ENCODE measurements at places on chromosomes 5 and 9. TPM values are rescaled to one million over a fixed set of nuclear protein-coding genes. Genes with fewer than 3 reads are reported as not detected.

DNA sequence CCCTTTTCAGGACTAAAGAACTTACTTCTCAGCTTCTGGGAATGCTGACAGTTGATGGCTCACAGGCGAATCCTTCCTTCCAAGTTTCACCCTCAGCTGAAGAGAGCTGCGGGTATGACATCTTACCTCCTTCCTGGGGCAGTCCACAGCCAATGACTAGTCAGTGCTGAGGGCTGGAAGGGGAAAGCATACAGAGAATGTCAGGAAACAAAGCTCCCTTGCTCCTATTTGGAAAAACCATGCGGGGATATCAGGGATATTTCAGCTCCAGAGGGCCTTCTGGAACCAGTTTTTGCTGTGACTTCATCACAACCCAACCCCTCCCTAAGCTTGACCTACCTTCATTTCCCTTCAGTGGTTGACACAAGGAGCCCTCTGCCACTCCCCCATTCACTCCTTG lies 15.7 kb downstream of the FTMT start:
- no peak for DNase-seq

DNA sequence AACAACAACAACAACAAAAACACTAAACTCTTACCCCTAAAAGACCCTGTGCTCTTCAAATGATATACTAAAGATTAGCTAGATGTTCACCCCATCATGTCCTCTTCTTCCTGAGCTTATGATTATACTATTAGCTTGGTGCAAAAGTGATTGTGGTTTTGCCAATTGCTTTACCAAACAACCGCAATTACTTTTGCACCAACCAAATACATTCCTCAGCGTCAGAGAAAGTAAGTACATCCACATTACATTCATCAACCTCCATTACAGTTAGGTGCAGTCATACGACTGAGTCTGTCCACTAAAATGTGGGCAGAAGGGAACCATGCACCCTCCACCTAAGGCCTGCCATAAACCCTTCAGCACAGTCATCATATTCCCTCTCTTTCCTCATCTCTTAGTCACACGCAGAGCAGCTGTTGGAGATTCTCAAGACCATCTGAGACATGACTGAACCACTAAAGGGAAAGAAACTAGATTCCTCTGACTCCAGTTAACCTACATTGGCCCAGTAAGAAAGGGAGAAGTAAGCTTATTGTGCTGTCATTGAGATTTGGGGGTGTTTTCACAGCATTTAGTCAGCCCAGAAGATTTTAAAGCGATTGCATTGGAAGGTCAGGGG lies 181.6 kb upstream of the TLE4 start:
- no peak for DNase-seq

GRCh38 chr5:93721071-93721470 lies 20.3 kb downstream of the POU5F2 start:
- no peak for DNase-seq

DNA sequence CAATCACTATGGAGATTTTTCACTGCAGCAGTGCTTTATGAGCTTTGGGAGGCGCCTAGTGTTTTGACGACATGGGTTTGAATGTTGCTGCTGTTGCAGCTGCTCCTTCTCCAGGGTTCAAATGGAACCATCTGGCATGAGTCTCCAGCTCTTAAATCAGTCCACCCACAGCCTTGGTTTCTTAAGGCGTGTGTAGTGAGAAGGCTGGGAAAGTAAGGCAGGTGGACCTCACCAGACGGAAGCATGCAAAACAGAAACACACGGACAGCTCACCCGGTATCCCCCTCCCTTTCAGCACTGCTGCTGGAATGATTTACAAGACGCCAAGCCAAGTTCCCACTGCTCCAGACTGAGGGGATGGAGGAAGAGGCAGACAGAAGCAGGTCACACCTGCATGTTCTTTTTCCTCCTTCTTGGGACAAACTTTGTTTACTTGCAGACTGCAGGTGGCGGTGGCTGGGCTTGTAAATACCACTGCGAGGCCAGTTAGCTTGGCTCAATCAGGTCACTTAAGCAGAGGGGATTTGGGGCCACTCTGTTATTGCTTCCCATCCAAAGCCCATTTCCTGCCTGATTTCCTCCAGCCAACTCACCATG lies 47.4 kb downstream of the ADAM19 start:
- peak; percentile 58 for DNase-seq

DNA sequence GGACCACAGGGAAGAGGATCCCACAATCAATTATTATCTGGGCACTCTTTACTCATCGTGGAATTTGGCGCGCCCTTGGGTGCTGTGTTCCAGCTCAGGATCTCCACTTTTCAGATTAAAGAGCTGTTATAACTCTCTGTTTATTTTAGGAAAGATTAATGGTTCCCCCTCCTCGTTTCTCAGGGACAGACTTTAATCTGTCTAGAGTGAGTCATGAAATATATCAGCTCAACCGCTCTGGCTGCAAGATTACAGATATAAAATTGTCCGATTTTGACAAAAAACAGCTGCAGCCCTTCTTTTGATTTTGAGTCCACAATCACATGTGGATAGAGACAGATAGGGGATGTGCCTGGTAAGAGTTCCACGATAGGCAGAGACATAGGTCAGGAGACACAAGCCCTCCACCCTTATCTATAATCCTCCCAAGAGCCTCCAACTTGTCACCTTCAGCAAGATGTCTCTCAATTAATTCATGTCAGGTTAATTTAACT lies 77.6 kb upstream of the ANKRD55 start:
- DNase-seq = no peak

GRCh38 chr5:138102454-138103318 lies 18.9 kb downstream of the WNT8A start:
- no peak for DNase-seq

DNA sequence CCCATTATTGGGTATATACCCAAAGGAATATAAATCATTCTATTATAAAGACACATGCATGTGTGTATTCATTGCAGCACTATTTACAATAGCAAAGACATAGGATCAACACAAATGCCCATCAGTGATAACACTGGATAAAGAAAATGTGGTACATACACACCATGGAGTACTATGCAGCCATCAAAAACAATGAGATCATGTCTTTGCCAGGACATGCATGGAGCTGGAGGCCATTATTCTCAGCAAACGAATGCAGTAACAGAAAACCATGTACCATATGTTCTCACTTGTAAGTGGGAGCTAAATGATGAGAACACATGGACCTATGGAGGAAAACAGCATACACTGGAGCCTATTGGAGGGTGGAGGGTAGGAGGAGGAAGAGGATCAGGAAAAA lies 402.4 kb downstream of the CSNK1G3 start:
- DNase-seq = no peak

DNA sequence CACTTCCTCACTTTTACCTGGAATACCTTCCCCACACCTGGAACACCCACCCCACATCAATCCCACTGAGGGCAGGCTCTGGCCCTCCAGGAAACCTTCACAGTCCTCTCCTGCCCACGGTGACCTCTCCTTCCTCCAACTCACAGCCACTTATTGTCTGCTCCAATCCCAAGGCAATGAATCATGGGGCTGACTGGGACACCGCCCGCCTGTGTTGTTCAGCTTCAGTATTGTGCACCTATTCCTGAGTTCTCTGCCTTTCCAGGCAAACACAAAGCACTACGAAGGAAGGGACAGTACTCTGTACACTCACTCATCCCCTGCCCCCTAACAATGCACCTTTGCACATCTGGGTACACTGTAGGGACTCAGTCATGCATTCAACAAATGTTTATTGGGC lies 7.3 kb downstream of the PCDH1 start:
- no peak for DNase-seq

DNA sequence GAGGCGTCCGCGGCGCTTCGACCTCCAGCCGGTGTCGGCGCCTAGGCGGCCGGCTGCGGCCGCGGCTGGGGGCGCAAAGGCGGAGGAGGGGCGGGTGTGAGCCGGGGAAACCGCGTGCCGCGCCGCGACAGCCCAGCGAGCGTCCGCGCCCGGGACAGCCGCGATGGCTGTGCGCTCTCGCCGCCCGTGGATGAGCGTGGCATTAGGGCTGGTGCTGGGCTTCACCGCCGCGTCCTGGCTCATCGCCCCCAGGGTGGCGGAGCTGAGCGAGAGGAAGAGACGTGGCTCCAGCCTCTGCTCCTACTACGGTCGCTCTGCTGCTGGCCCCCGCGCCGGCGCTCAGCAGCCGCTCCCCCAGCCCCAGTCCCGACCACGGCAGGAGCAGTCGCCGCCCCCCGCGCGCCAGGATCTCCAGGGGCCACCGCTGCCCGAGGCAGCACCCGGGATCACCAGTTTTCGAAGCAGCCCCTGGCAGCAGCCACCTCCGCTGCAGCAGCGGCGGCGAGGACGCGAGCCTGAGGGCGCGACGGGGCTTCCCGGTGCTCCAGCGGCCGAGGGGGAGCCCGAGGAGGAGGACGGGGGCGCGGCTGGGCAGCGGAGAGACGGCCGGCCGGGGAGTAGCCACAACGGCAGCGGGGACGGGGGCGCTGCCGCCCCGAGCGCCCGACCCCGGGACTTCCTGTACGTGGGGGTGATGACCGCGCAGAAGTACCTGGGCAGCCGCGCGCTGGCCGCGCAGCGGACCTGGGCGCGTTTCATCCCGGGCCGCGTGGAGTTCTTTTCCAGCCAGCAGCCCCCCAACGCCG lies 605 bp downstream of the CHSY3 start:
- peak; percentile 17 for DNase-seq

- DNase-seq = no peak
These were observed 25.2 kb downstream of the SLC25A48 start for GRCh38 chr5:135859641-135860040.

- DNase-seq = no peak
These were observed 112.9 kb downstream of the HSPA4 start for GRCh38 chr5:133164759-133165158.

GRCh38 chr9:74133921-74134320 lies 363.2 kb upstream of the RORB start:
- no peak for DNase-seq

DNA sequence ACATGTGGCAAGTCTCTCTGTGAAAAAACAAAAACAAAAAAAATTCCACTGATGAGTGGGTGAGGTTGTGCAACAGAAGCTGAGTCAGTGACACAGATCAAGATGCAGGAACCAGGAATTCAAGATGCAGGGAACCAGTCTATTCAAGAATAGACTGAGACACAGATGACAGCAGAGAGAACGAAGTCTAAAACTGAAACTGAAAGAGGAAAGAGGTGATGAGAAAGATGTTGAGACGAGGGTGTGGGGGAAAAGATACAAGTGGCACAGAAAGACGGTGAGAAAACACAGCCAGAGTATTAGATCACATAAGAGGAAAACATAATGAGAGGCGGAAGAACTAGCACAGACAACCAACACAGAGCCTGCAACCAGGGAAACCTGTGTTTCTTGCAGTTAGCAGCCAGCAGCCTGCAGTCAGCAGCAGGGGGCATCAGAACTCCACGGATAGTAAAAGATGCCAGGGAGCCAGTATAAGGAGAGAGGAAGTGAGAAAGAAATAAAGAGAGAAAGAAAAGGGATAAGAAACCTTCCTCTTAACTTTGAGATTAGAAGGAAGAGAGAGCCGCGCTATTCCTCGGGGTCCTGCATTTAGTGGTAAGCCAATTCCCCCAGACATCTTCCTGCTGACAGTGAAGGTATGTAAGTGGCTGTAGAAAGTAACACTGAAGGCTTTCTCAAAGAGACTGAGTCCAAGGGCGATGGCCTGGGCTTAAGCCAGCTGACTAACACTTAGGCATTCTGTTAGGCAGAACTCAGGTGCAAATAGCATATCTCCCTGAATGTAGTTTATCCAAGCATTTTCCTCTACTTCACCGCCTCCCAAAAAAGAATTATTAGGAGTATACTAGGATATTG lies 79.0 kb downstream of the TLR4 start:
- DNase-seq = peak; percentile 47

GRCh38 chr5:132269635-132270334 lies 12.3 kb downstream of the PDLIM4 start:
- DNase-seq = no peak

DNA sequence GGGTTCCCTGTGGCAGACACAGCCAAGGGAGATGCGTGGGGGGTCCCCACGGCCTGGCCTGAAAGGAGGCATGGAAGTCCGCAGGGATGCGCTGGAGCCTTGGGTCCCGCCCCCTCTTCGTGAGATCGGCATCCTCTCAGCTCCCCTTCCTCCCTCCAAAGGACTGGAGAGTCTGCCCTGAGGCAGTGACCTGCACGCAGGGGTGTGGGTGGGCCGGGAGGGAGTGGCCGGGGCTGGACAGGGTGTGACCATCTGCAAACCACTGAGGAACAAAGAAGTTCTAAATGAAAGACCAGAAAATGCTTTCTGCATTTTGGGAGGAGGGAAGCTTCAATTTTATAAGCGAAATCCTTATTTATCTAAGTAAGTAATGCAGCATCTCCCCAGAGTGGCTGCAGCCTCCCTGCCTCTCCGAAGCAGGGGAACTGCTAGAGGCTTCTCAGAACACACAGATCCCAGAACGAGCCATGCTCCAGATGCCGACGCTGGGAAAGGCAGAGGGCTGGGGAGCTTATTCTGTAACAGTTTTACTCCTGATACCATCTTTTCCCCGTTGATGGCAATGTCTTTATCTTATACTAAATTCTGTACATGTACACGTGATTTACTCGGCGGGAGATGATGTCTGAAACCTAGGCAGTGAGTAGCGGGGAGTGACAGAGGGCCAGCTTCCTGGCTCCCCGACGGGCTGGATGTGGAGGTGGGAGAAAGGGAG lies 221.7 kb downstream of the FANCC start:
- DNase-seq = no peak

- no peak for DNase-seq
These were observed 84.8 kb downstream of the KLF4 start for GRCh38 chr9:107404736-107405135.

DNA sequence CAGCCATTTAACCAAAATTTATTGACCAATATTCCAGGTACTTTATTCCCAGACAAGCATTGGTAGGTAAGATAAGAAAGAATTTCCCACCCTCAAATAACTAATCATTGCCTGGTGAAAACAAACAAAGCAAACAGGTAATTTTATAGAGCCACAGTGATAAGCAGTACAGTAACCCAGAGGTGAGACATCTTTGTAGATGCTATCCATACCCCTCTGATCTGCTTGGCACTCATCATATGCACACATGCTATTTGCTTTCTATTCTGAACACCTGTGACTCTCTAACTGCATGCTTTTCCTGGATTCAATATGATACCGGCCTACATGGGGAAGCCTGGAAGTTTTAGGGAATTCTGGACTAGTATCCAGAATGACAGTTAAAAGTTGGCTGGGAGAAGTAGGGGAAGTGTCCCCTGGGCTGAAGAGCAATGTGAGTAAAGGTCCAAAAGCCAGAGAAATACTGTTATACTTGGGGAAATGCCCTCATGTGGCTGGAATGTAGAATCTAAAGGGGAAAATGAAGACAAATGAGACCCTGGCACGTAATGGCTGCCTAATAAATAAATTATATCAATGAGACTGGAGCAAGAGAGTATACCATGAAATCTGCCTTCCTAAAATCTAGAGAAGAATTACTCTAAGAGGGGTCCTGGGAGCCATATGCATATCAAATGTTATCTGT lies 243.8 kb upstream of the ADAMTSL1 start:
- no peak for DNase-seq

GRCh38 chr5:6026766-6027406 lies 351.5 kb downstream of the MED10 start:
- DNase-seq = no peak

- DNase-seq = no peak
These were observed 38.0 kb downstream of the OSMR start for GRCh38 chr5:38883842-38884241.

The SLC25A48 gene
- polyA plus RNA-seq = 2.8 TPM

The BTNL9 gene
- polyA plus RNA-seq = 15.5 TPM

The CDX1 gene
- polyA plus RNA-seq = 0.47 TPM

The IL9 gene
- polyA plus RNA-seq = not detected

The MCIDAS gene
- 0.88 TPM for polyA plus RNA-seq

The FREM1 gene
- 187 TPM for polyA plus RNA-seq

The NDST1 gene
- 62.5 TPM for polyA plus RNA-seq

The CCNH gene
- polyA plus RNA-seq = 51.4 TPM

The UGCG gene
- 80.0 TPM for polyA plus RNA-seq

The PCDHA10 gene
- 0.57 TPM for polyA plus RNA-seq

The C5orf52 gene
- not detected for polyA plus RNA-seq

The MAMDC2 gene
- polyA plus RNA-seq = 7.3 TPM

The SNAPC4 gene
- polyA plus RNA-seq = 15.8 TPM

Measured in left renal cortex interstitium (tissue), 4 donors.